ENCODE measurements at places on chromosomes 16 and 17. TPM values are rescaled to one million over a fixed set of nuclear protein-coding genes. Genes with fewer than 3 reads are reported as not detected.

DNA sequence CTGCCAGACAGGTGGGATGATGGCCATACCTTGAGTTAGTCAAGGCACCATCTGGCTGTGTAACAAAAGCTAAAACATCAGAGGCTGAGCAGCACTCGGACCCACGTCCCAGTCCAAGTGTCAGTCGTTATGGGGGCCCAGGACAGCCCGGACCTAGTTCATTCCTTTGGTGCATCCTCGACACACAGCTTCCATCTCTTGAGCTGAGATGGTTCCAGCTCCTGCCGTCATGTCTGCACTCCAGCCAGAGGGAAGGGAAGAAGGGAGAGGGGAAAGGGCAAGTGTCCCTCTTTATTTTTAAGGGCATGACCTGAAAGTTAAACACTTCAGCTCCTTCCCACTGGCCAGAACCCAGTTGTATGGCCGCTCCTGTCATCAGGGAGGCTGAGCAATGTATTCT lies 218.0 kb downstream of the SEC14L1 start:
- H3K27ac ChIP-seq = no peak overlapping the region
- no peaks in the 10 kb centered on the region for H3K36me3 ChIP-seq
- no peak overlapping the region for H3K4me3 ChIP-seq
- DNase-seq = no peak
- H3K27me3 ChIP-seq = no peaks in the 10 kb centered on the region
- H3K4me1 ChIP-seq = peaks cover 12% of the 10 kb centered on the region

- no peak for DNase-seq
- no peak within 1 kb of the TSS for H3K4me3 ChIP-seq
- no peak within 1 kb of the TSS for H3K27ac ChIP-seq
- H3K27me3 ChIP-seq = no peaks in the 10 kb centered on the region
- H3K36me3 ChIP-seq = no peaks in the 10 kb centered on the region
Measured at GRCh38 chr17:10549096-10549842, at the start of gene MYH2. Gene MYH2, minus strand, starts transcription at chr17:10549658. Its CDS starts 1,738 bp downstream, at chr17:10547920.

- no peak overlapping the region for H3K4me3 ChIP-seq
- H3K36me3 ChIP-seq = no peaks in the 10 kb centered on the region
- H3K27ac ChIP-seq = no peak overlapping the region
- DNase-seq = no peak
- H3K27me3 ChIP-seq = no peaks in the 10 kb centered on the region
Measured at GRCh38 chr17:50778471-50778870, 11.2 kb upstream of the ANKRD40CL start.

RCVRN gene
- not detected for total RNA-seq
